ENCODE measurements at places on chromosomes 6 and 20.

- no peak for DNase-seq
Measured at GRCh38 chr6:137432054-137432611, 62.1 kb downstream of the OLIG3 start.

- DNase-seq = peak; percentile 66
Measured at GRCh38 chr20:3654326-3655130, 8.7 kb downstream of the GFRA4 start.

DNA sequence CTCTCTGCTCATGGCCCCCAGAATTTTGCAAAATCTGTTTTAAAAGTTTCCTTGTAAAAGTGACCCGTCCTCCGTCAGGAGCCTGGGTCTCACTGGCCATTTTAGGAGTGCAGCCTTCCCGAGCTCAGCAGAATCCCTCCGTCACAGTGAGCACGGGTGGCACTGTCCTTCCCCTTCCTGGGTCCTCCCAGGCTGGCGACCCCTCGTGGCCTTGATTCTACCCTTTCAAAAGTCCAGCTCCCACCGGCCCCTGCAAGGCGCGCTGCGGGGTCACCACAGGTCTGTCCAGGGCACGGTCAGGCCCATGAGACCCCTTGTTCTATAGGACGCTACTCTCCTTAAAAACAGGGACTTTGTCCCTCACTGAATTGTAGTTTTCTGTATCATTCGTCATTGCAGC, 112.7 kb downstream of the PSMB1 start:
- no peak for DNase-seq

- no peak for DNase-seq
Measured at GRCh38 chr6:45830441-45831139, 185.1 kb downstream of the CLIC5 start.

GRCh38 chr6:137843211-137843610, 23.8 kb upstream of the TNFAIP3 start:
- no peak for DNase-seq

DNA sequence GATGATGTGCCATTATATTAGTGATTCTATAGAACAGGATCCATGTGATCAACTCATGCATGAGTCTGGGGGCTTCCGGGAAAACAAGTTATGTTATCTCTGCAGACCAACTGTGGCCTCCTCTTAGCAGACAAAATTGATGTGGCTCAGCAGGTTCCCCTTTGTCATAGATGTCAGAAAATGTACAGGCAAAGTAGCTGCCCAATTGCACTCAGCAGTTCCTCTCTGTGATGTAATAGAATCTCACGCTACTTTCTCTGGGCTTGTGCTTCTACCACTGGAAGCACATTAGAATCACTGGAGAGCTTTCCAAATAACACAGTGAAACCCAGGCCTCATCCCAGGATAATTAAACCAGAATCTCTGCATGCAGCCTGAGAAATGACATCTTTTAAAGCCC, 253.1 kb downstream of the SLC24A3 start:
- DNase-seq = no peak

DNA sequence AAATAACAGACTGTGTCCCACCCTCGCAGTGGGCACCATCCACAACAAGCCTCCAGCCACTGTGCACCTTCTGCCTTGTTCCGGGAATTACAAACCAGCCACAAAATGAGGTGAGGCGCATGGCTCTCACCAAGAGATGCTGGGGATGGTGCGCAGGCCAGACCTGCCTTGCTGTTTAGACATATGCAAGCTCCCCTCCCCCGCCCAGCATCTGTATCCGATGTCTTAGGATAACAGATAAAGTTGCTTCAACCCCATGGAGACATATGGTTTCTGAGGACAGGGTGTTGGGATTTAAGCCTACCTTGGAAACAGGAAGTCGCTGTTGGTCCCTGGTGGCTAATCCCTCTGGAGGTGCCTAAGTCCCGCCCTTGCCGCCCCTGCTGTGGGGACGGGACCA, 50.4 kb upstream of the MPC1 start:
- no peak for DNase-seq

DNA sequence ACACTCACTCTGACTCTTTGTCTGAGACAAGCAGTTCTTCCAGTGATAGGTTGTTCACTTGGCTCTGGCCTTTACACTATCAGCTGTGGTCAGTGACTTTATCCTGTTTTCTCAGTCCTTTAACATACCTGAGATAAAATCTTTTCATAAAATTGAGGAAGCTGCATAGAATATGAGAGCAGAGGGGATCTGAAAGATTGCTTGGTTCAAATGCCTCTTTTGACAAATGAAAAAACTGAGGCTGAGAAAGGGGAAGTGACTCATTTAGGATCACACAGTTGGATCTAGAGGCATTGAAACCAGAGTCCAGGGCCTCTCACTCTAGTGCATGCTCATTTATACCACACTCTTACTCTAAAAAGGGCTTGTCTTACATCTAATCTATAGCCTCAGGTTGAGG, 277.0 kb upstream of the TBX18 start:
- DNase-seq = no peak

DNA sequence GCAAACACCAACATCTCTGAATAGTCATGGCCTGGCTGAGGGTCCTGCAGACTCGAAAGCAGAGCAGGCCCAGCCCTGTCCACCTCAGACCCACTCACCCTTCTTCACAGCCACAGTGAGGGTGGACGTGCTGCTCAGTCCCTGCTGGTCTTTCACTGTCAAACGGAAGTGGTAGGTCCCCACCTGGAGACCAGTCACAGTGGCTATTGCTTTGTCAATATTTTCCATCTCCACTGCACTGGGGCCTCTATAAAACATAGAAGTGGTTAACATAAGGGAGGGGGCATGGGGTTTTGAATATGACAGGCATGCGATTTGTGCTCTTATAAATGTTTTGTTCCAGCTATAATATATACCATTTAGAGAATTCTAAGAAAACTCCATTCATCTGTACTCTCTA, 73.9 kb downstream of the ALDH5A1 start:
- no peak for DNase-seq

DNA sequence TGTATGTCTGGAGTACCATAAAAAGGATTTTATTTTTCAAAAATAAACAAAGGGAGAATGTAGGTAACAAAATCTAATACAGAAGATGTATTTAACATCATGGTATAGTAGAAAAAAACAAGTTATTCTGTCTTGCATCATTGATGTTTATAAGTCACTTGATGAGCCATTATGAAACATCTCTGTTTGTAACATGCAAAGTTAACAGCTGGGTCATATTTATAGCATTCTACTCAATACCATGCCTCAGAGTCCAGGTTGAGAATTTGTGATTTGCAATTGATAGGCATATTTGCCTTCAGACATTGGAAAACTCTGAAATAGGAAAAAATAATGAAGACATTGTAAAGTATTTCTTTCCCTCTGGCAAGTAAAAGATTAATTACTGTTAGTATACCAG, 52.3 kb upstream of the IL20RA start:
- no peak for DNase-seq

GRCh38 chr6:151763303-151763702, 44.2 kb upstream of the ESR1 start:
- no peak for DNase-seq

- DNase-seq = no peak
Measured at GRCh38 chr6:74434171-74434570, 738.2 kb downstream of the CD109 start.

DNA sequence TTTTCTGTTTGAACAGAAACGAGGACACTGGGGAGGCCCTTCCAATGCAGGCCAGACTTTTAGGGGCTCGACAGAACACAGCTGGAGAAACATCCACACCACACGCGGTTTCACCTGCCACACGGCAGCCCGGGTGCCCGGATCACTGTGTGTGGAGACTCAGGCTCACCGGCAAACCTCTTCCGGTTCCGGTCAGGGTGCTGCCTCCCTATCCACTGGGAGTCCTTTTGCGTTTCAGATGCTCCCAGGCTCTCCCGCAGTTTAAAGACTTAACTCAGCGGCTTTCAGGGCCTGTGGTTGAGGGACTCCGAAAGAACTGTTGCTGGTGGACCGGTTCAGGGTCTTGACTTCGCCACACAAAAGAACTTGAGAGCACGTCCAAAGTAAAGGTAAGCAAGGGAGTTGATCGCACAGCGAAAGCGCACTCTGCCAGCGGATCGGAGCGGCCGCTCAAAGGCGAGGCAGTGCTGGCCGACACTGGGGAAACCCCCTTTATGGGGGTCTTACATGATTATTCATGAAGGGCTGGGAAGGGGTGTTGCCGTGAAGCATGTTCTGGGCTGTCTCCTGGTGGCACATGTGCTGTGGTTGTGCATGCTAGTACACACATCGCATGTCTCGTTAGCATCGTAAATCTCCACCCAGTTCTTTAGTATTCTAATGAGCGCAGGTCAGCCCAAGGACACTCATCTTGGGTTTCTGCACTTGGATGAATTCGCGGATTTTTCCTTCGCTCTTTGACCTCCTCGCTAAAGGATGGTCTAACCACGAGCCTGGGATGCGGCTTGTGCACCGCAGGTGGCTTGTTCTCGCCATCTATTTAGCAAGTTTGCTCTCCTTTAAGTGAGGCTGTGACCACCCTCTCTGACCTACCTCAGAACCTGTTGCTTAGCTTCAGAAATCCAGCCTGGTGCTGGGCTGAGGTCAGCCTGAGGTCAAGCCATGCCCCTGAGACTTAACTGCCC, 180.3 kb downstream of the CDH26 start:
- DNase-seq = no peak

- no peak for DNase-seq
Measured at GRCh38 chr6:137827977-137828810, 38.9 kb upstream of the TNFAIP3 start.

GRCh38 chr6:45574885-45575284, 197.2 kb upstream of the SUPT3H start:
- DNase-seq = no peak

DNA sequence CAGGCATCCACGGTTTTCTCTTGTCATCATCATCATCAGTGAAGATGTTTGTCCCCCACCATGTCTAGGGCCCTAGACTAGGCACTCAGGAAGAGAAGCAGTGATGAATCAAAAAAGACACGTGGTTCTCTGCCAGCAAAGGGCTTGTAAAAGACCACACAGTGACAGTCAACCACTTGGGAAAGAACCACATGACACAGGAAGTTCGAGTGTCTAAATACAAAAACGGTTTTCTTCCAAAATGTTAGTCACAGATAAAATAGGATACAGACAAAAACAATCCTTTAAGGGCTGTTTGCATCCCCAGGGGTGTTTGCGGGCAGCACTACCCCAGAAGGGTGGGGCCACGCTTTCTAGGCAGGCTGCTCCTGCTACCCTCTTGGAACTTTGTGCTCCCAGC, 356.8 kb upstream of the AGPAT4 start:
- no peak for DNase-seq

- DNase-seq = no peak
Measured at GRCh38 chr6:154247119-154247861, 109.3 kb downstream of the IPCEF1 start.

- DNase-seq = no peak
Measured at GRCh38 chr6:8549074-8549790, 113.9 kb upstream of the SLC35B3 start.

DNA sequence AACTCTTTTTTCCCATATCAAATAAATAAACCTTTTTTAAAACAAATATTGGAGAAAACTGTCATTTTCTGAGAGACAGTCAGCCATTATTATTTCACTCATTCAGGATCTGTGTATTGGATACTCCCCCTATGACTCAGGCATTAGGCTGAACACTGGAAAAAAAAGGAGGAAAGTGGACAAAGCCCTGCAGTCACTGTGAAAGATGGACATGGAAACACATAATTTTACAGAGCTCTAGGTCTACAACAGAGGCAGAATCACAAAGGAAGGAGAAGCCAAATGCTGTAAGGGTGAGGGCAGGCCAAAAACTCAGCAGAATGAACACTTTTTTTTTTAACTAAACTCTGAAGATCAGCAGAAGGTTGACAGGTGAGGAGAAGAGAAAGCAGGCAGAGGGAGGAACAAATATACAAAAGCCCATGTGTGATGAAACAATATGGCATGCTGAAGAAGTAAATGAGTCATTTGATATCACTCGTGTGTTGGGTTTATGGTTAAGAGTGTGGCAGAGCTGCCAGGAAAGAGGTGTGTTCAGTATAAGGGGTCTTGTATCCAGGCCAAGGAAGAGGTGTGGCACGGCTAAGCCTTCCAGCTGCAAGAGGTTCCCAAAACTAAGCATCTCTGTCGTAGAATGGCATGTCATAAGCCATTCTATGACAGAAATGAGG, 39.1 kb downstream of the EPB41L2 start:
- DNase-seq = no peak

- peak; percentile 41 for DNase-seq
Measured at GRCh38 chr6:161838306-161839035, 564.6 kb upstream of the AGPAT4 start.

- peak; percentile 66 for DNase-seq
Measured at GRCh38 chr6:42898891-42899361, 16.9 kb upstream of the PTCRA start.

DNA sequence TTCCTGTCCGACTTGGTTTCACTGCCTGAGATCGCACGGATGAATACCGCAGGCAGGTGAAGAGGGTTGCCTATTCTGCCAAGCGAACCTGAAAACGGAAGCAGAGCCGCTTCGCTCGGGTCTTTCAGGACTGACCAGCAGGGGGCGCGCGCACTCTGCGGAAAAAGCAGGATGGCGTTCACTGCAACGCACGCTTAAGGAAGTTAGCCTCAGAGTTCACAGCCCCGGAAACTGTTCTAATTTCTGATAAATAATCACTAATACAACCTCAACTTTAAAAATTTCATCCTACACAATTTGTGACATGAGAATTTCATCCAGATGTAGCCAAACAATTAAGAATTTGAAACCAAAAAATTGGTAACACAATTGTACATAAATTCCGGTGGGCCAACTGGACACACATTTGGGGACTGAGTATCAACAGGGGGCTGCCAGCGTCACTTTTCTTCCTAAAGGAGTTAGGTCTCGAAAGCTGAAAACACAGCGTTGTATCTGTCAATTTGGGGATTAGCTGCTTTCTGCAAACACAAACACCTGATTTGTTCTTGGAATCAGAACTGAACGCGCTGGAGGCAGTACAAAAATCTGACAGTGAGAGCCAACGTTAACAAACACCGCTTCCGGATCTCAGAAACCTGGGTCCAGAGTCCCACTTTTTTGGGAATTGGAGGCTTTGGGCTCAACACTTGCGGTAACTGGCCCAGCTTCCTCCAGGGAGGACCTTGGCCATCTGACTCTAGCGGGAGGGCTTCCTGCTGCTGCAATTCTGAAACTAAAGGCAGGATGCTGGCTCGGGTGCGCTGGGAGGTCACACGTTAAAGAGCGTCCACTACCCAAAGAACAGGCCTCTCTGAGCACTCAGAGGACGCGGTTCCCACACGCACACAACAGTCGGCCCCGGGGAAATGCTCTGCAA, 8.8 kb downstream of the PXDC1 start:
- no peak for DNase-seq

- no peak for DNase-seq
Measured at GRCh38 chr6:14455427-14455826, 337.9 kb downstream of the CD83 start.

DNA sequence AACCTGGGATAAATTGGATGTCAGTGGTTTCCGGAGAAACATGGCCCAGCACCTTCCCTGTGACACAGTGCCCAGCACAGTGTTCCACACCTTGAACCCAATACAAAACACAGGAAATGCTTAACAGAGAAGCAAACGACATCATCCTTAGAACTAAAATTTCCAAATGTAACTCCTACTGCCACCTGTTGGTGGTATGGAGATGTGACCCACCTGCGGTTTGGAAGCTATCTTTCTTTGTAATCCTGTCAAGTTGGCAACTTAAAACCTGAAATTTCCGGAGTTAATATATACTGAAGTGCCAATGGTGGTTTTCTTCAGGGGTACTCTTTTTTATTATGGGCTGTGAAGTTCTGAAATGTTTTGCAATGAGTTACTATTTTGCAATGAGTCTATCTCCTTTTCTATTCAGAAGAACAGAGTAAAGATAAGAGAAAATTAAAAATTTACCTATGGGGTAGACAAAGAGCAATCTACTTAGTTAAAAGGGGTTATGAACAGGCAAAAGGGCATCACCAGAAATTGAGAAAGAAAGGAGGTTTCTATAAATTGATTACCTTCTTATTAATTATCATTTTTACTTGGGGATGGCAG, 658.8 kb downstream of the PTPRT start:
- peak; percentile 12 for DNase-seq
